Islet precursor cell (in vitro differentiated cells): ENCODE measurements at places on chromosomes 2 and 18.

DNA sequence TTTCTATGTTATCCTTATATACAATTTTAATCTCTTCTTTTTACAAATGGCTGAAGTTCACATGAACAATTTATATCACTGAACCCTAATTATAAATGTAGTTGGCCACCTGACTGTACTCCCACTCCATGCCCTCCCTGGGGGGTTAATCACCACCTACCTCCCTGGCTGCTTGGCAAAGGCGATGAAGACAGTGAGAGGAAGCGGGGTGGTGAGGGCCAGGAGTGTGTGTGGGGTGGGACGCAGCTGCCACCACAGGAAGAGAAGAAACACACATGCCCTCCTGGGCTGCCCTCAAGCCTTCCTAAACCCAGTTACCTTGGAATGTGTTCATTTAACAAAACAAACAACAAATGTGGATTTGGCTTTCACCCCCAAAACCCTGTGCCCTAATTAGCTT lies 87.0 kb upstream of the REV1 start:
- DNase-seq = no peak

GRCh38 chr2:47300081-47300480 lies 102.9 kb upstream of the MSH2 start:
- no peak for DNase-seq

GRCh38 chr18:71371951-71372605 lies 1083.2 kb downstream of the SOCS6 start:
- no peak for DNase-seq

DNA sequence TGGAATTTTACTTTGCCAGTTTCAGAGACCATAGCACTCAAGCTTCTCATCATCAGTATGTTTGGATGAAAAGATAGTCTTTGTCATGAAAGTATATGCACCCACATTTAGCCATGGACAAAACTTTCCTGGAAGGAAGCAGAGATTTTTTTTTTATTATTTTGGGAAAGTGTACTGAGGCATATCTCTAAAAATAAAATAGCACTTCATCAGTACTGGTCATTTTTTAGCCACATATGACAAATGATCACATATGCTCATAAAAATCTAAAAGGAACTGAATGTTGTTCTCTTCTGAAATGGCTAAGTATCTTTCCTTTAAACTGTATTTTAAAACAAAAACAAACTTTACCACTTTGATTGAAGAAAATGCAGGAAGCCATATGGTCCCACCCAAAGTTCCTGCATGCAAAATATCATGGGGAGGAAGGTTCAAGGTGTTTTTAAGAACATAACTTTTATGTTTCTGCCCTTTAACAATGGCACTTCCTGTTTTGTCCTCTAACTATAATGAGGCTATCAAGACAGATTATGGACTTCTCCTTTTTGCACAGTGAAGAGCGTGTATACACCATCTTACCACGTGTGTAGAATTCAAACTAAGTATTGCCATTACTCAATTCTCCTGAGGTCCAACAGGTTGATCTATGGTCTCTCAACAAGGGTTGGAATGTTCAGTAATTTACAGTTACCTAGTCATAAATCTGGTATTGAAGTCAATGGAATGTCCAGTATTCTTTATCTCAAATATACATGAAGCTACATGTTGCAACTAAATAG lies 77.1 kb upstream of the SLC39A10 start:
- DNase-seq = no peak

DNA sequence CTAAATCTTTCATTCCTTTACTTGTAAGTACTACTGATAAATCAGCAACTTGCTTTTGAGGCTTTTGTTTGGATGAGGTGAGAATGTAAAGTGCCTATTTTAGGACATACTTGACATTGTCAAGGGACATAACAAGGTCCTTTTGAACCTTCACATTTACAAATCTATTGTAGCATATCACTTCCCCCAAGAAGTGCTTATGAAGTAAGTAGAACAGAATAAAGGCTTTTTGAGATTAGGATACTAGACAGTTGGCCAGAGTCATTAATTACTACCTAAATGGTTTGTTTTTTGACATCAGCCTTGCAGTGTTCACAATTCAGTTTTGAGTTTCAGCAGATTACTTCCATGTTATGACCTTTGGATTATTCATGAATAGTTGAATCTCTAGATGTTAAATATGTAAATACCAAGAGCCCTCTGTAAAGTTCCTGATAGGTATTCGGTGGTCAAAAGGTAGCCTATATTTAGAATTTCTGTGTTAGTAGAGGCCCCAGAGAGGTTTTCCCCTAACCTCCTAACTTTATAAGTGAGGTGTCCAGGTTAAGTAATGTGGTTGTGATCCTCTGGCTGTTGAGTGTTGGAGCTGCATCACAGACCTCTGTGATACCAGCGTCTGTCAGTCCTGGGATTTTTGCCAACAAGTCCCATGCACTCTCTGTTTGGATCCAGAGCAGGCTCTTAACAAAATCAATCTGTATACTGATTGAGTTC lies 67.2 kb downstream of the LCLAT1 start:
- no peak for DNase-seq

- no peak for DNase-seq
These were observed 117.9 kb upstream of the ZBTB14 start for GRCh38 chr18:5413447-5413846.

DNA sequence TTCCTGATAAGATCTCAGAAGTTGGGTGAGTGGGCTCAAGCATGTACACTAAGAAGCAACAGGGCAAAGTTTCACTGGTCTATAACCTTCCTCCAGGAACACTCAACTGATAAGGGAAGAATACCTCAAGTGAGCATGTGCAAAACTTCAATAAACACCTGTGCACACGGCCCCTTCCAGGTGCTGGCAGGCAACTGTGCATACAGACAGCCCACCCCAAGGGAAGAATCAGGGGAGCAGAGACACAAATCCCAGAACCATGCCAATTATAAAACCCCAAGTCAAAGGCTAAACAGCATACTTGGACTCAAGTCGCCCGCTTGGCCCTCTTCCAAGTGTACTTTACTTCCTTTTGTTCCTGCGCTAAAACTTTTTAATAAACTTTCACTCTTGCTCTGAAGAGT lies 85.9 kb upstream of the RTN4 start:
- DNase-seq = no peak
